CD4-positive, alpha-beta T cell treated with Interleukin-1 beta for 1 hour (primary cell): ENCODE measurements at places on chromosomes 13 and 19.

DNA sequence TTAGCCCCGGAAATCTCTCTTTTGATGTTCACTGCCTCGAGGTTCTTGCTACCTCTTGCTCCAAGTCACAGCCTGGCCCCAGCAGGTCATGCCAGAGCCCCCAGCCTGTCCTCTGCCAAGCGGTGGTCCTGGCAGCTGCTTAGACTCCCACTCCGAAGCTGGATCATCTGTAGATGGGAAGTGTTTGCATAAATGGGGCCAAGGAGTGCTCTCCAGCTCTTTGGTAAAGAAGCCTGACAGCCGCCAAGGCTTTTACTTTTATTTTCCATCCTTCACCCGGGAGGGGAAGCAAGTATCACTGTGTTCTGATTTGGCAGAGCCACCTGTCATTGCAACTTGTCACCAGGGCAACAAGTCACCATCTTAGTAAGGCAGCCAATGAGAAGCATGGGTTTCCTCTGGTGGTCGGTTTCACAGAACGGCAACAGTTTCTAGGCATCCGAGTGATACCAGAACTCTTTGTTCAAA, 10.6 kb upstream of the RETN start:
- peak; percentile 65 for DNase-seq

DNA sequence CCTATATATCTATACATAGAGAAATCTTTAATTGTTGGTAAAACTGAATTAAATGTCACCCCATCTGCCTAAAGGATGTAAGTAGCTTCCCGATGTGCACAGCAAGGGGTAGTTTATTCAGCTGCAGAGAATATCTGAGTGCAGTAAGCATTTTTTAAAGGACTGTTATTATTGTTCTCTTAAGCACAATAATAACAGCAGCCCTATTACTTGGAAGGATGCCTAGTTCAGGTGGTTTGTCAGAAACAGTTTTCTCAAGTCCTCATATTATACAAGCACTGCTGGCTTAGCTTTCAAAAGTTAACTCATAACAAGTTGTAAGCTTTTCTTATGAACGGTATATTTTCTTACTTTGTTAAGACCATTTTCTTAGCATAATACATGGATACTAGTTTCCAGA, 142.6 kb downstream of the CRYL1 start:
- DNase-seq, result no peak

GRCh38 chr19:2201473-2202148, 34.5 kb downstream of the PLEKHJ1 start:
- DNase-seq, result no peak

- peak; percentile 86 for DNase-seq
Observed at GRCh38 chr19:7869453-7869909, 4.7 kb downstream of the PRR36 start.

DNA sequence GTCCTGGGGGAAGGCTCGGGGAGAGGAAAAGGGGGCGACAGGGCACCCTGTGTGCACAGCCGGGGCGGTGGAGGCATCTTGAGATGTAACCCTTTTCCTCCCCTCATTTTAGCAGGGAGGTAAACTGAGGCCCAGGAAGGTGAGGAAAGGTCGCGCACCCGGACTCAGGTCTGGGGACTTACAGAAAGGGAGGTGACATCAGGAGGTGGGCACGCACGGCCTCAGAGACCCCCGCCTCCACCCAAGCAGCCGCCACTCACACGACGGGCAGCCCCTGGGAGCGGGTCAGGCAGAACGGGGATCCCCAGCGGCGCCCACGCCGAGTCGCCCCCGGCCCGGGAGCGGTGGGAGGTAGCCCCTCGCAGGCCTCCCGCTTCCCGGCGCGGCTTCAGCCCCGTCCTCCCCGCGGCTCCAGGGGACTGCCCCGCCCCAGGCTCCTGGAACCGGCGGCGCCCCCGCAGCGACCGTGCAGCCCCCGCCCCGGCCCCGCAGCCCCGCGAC, 477 bp downstream of the PIP5K1C start:
- DNase-seq, result no peak

DNA sequence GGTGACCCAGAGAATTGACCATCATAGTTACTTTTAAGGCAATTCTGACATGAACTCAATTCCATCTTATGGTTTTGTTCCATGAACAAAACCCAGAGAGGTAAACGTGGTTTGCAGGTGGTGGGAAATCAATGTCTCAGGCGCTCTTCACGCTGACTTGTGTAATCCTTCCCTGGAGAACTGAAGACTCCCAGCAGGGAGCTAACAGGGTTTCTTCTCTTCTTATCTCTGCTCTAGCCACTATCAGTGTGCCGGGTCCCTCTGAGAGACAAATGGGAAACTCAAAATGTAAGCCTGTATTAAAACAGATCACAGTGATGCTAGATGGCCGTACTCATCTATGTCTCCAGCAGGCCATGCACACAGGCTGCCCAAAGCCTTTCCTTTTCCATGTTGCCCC, 57.6 kb upstream of the ARGLU1 start:
- DNase-seq, result no peak

GRCh38 chr13:81493144-81493543, 1152.2 kb upstream of the SPRY2 start:
- DNase-seq, result no peak

GRCh38 chr19:47573071-47574026, at the start of gene ZNF541:
Gene ZNF541, minus strand, starts transcription at chr19:47573148. Its CDS starts 17,292 bp downstream, at chr19:47555856.
- peak; percentile 90 for DNase-seq

GRCh38 chr13:43401361-43401760, 378.0 kb downstream of the DNAJC15 start:
- no peak for DNase-seq

DNA sequence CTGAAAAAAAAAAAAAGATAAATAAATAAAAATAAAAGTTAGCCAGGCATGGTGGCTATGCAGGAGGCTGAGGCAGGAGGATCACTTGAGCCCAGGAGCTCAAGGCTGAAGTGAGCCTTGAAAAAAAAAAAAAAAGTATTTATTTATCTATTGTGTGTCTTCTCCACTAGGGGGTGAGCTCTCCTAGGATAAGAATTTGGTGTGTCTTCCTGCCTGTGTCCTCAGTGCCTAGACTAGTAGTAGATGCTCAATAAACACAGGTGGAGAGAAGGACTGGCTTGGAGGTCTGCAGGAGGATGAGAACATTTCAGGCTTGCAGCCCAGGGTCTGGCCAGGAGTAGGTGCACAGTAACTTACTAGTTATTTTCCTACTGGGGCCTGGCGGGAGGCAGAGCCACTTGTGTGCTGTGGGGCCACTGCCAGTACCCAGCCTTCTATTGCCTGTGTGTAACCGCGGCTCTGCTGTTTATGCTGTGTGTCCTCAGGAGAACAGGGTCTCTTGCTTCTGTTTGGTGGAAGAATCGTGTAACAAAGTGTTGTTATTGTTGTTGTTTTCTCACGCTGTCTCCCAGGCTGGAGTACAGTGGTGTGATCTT, 5.4 kb downstream of the LMTK3 start:
- peak; percentile 73 for DNase-seq

- DNase-seq, result no peak
Observed at GRCh38 chr13:23921451-23921888, 24.2 kb upstream of the C1QTNF9B start.

- DNase-seq, result peak; percentile 96
Observed at GRCh38 chr19:14375055-14375581, 6.1 kb upstream of the ADGRE5 start.

- DNase-seq, result no peak
Observed at GRCh38 chr19:17553256-17553655, 2.2 kb upstream of the COLGALT1 start.

DNA sequence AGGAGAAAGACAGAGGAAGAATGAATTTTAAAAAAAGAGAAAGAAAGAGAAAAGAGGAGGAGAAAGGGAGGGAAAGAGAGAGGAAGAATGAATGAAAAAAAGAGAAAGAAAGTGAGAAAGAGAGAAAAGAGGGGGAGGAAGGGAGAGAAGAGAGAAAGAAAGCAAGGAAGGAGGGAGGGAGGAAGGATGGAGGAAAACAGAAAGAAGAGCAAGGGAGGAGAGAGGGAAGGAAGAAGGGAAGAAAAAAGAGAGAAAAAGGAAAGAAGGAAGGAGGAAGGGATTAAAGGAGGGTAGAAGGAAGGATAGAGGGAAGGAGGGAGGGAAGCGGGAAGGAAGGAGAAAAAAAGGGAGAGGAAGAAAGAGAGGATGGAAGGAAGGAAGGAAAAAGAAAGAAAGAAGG, 122.3 kb upstream of the ZNF507 start:
- no peak for DNase-seq

- no peak for DNase-seq
Observed at GRCh38 chr19:33640773-33641172, 19.0 kb downstream of the CHST8 start.

- DNase-seq, result peak; percentile 55
Observed at GRCh38 chr19:1363599-1363998, 20.1 kb upstream of the NDUFS7 start.

- no peak for DNase-seq
Observed at GRCh38 chr13:99965329-99966000, 6.1 kb downstream of the ZIC5 start.

GRCh38 chr13:79909644-79910043, 428.7 kb downstream of the NDFIP2 start:
- no peak for DNase-seq

- DNase-seq, result no peak
Observed at GRCh38 chr13:31452525-31452924, 252.8 kb downstream of the B3GLCT start.

DNA sequence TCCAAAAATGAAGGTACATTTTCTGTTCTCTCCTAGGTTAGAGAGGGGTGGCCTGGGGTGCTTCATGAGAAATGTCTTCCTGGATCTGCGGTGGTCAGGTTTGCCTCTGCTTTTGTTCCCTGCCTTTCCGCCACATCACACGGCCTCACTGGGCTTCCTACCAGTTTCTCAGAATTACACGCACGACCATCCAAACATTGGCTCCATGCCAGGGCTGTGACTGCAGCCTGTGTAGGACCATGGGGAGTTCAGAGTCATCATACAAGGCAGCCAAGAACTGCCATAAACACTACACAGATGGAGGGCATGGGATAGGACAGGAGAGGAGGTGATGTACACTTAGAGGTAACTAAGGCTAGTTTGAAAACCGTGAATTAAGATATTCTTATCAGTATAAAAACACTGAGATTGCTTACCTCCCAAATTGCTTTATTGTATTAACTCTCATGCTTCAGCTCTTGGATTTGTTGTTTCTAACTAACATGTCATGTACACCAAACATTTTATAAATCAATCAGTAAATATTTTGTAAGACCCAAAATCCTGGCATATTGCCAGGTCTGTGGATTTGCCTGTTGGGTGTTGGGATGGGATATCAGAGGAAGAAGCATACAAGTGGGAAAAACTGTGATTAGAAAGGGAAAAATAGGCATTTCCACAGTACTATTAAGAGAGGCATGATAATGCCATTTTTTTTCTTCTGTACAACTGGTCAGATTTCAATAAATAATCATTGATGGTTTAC, 45.2 kb downstream of the CDADC1 start:
- no peak for DNase-seq

DNA sequence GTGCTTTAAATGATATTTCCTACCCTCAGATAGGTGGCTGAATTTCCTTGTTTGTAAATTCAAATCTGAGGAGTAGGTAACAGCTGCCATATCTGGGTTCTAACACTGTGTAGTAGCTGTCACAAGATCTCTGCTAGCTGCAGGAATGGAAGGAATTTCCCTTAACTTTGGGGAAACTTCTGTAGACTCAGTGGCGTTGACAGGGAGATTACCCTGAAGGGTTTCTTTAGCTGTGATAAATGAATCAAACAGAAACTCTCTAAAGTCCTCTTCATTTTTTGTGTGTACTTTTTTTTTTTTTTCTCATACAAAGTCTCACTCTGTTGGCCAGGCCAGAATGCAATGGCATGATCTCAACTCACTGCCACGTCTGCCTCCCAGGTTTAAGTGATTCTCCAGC, 5.3 kb upstream of the EPSTI1 start:
- DNase-seq, result no peak

GRCh38 chr19:47280183-47280797, 5.6 kb downstream of the INAFM1 start:
- DNase-seq, result peak; percentile 40

GRCh38 chr19:50943074-50943828, 9.6 kb downstream of the KLK5 start:
- no peak for DNase-seq

GRCh38 chr13:74329962-74330361, 195.8 kb upstream of the KLF12 start:
- no peak for DNase-seq

DNA sequence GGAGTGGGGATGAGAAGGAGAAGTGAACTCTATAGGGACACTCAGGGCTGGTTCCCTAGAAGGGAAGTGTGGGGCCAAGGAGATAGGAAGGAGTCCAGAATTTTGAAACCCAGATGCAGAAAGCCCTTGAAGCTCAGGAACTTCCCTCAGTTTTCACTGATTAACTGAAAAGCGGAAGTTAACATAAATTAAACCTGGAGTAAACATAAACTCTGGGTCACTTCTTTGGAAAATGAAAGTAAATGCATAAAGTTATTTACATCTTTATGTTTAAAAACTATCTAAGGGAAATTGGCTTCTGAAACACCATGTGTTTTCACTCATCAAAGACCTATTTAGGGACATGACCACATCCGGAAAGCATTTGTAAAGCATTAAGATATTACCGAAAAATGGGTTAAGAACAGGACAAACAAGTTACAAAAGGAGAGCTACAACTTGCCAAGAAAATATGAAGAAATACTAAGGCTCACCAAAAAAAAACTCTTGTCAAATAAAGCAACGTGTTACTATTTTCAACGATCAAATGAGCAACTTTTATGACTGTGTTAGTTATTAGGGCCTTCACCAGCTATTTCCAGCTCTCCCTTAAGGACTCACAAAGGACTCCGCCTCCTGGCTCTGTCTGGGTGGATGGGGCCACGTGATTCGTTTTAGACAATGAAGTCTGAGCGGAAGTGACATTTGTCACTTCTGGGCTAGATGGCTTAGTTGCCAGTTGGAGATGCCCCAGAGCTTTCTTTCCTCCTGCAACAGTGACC, 439.1 kb upstream of the ZNF507 start:
- DNase-seq, result no peak

- DNase-seq, result no peak
Observed at GRCh38 chr19:55321466-55322137, 3.5 kb downstream of the TMEM150B start.

- DNase-seq, result no peak
Observed at GRCh38 chr13:38341149-38341692, 8.4 kb upstream of the UFM1 start.

DNA sequence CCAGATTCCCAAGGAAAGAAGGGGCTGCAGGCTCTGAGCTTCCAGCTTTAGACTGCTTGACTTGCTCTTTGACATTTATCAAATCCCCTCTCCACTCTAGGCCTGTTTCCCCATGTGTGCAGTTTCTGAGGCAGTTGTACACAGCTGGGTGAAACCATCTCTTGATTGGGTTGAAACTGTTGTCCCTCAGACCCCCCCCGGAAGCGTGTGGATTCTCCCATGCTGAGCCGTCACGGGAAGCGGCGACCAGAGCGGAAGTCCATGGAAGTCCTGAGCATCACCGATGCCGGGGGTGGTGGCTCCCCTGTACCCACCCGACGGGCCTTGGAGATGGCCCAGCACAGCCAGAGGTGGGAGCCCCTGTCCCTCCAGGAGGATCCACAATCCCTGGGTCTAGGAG, 19.7 kb downstream of the BRSK1 start:
- DNase-seq, result no peak
